ENCODE measurements at places on chromosomes 2 and 18.

GRCh38 chr2:59745085-59745484, 808.4 kb downstream of the BCL11A start:
- DNase-seq: no peak

DNA sequence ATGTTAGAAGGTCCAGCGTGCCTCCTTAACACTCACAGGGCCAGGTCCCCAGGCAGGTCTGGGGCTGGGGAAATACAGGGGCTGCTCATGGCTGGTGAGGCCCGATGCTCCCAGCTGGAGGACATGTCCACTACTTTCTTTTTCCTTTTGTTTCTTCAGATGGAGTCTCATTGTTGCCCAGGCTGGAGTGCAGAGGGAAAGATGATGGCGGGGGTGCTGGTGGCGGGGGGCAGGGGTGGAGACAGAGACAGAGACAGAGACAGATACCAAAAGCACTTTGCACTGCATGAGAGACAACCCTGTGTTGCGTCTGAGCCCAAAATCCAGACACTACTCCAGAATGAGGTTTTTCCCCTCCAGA, 211.0 kb downstream of the SH3BP4 start:
- DNase-seq: no peak

DNA sequence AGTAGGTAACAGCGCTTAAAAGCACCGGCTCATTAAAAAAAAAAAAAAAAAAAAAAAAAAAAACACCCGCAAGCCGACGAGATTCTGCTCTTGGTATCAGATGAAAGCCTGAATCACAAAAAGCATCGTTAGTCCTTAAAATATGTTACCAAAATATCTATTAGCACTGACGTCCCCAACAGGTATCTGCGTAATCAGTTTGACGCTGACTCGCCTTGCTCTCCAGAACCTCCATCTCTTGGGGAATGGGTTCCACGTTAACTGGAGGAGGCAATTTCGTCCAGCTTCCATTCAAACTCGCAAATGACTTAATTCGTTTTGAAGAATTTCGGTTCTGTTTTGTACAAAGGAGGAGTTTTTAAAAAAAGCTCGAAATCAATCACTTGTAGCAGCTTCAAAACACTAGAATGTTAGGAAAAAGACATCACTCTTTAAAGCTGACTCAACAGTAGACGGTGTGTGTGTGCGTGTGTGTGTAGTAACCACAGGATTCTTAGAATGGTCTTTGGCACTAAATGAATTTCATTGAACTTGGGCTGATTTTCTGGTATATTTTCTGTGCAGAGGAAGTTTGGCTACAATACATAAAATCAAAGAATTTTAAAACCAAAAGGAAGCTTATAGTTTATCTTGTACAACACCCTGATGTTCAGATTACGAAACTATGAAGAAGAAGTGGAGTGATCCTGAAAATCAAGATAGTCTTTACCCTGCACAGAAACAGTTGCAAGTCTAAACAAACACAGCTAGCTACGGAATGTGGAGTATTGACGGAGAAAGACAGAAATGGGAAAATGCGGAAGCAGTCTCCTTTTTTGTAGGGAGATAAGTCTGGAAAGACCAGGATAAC, 1.1 kb upstream of the PGAP1 start:
- DNase-seq: peak; percentile 80

DNA sequence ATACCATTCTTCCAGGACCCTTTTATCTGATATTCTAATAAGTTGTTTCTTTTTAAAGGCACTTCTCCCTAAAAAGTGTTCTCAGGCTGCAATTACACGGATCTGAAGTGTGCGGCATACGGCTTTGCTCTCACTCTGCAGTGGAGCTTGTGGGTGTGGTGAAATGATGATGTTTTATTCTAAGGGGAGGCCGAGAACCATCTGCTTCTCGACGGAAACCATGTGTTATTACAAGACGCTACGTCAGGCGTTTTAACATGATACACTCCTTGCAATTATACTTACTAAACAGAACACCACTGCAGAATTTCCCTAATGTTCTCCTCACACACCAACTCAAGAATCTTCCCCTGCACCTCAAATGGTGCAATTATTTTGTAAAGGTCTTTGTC, 34.9 kb upstream of the CTDP1 start:
- peak; percentile 23 for DNase-seq

- DNase-seq: no peak
Observed at GRCh38 chr18:73296686-73297085, 428.9 kb upstream of the NETO1 start.

GRCh38 chr2:150234787-150235446, 252.6 kb downstream of the RND3 start:
- DNase-seq: peak; percentile 69

DNA sequence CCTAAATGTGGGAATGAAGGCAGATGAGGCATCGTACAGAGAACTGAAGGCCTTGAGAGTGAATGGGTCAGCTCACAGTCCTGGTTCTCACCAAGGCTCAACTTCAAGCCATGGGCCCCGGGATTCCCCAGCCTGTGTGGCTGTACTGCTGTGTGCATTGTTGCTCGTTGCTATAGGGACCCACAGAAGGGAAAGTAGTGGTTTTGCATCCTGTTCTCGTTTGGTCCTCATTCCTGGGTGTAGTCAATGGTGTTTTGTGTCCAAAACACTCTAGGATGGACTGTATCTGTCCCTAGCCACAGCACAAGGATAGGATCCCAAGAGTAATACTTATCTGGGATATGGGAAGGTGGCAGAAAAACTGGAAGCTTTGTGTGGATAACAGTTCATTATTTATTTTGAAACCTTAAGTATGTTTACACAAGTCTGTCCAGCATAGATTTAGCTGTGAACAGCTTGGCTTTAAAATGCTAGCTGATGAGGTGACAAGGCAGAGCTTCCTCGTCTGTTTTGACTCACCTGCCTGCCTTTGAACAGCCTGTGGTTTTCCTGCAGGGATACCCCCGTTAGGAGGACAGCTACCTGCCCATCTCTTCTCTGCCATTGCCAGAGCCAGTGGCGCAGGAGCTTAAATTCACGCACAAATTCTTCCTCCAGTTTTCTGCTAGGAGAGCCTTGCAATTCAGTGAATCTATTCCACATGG, 85.0 kb downstream of the WDSUB1 start:
- DNase-seq: no peak

DNA sequence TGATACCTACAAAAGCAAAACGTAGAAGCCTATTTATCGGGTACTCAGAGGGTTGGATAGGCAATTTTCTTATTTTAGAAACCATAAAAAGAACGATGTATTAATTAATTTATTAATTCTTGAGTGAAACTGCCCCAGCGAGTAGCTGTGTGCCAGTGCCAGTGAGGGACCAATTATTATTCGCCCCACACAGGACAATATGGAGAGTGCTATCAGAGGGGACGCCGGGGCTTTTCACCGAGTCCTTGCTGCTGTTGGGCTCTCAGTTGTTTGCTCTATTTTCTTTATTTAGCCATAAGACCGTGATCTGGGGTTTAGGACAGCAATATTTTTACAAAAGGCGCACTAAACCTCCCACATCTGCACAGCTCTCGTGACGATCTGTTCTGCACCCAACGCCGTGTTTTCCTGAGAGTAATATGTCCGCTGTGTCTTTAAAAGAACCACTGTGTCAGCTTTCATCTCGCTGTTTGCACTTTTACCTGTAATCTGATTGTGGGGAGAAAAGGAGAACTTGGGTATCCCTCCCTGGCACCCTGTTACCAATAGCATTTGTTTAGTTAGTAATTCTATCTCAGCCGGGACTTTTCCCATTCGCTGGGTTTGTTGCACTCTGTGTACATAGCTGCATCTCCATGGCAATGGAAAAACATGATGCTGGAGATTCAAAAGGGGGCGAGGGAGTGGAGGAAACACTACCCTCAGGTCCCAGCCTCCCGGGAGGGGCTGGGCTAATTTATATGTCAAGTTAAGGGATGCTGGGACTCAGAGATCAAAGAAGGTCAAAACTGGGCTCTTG, 30.1 kb upstream of the ZNF516 start:
- peak; percentile 80 for DNase-seq

- peak; percentile 58 for DNase-seq
Observed at GRCh38 chr2:72562451-72563153, 263.2 kb downstream of the EXOC6B start.

- DNase-seq: no peak
Observed at GRCh38 chr2:172434821-172435605, 7.6 kb downstream of the ITGA6 start.

- DNase-seq: no peak
Observed at GRCh38 chr18:41146301-41146700, 808.7 kb upstream of the PIK3C3 start.

GRCh38 chr18:26004832-26005231, 85.6 kb downstream of the SS18 start:
- no peak for DNase-seq

- no peak for DNase-seq
Observed at GRCh38 chr2:118942031-118942430, at the start of gene MARCO. Gene MARCO, plus strand, starts transcription at chr2:118942194. Its CDS starts 107 bp downstream, at chr2:118942301.

GRCh38 chr2:173404841-173405750, 50.4 kb downstream of the CDCA7 start:
- DNase-seq: no peak

DNA sequence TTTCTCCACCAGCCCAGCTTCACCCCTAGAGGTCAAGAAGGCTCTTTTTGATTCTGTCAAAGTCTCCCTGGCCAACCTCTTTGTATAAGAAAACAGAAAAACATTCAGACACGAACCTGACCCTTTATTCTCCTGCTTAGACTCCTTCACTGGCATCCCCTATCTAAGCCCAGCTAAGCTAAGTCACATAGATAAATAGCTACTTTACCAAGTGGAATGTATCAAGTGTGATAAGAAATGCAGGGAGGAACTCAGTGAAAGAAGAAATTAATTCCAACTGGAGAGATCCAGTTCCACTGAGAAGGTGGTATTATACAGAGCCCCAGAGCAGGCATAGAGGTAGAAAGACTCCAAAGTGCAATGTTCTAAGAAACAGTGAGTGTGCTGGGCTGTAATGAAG, 489.5 kb downstream of the TNS1 start:
- no peak for DNase-seq

GRCh38 chr2:229431327-229431954, 160.4 kb upstream of the PID1 start:
- peak; percentile 84 for DNase-seq

DNA sequence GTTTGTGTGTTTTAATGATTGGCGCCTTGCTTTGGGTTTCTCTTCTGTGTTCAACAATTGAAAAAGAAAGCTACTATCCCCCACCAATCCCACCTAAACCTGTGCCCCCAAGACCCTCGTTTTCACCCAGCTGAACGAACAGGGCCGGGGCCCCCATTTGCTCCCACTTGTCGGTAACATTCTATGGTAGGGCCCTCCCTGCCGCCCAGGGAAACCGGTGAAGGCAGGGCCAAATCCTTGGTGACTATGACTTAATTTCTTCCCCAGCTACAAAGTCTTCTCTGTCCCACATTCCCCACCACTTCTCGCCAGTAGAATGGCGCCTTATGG, 598 bp upstream of the SNRNP200 start:
- DNase-seq: no peak

All from fibroblast of pulmonary artery (primary cell).